Panc1 (cell line): ENCODE measurements at places on chromosomes 12 and 14.

DNA sequence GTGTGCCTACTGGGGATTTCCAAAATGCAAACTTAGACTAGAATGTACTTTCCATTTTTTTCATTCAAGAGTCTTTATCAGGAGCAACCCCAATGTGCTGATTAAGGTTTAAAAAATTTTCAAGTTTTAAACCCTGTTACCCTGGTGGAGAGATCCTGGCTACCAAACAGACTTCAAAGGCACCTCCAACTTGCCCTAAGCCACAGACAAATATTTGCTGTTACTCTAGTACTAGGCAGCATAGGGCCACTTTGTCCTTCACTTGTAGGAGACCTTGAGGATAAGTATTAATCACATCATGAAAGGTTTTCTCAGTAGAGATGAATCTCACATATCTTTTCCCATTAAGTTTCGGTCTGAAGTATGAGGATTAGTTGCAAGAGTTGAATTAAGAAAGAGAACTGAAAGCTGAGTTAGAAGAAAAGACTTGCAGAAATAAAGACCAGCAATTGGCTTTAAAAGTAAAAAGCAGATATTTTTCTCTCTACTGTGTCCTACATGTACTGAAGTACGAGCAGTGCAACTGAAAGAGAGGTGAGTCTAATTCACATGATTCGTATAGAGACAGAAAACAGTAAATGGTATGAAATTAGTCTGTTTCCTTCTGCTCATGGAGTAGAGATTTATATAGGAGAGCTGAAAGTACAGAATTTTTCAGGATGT lies 28.3 kb downstream of the NTN4 start:
- DNase-seq, result no peak

GRCh38 chr14:93792391-93792790 lies 4.1 kb upstream of the PRIMA1 start:
- DNase-seq, result no peak

- no peak for DNase-seq
These were observed 2.8 kb downstream of the PHETA1 start for GRCh38 chr12:111366075-111366474.

- DNase-seq, result no peak
These were observed 16.5 kb downstream of the PUS7L start for GRCh38 chr12:43742106-43742505.

GRCh38 chr12:115572440-115572839 lies 705.1 kb downstream of the MED13L start:
- DNase-seq, result no peak
